ENCODE measurements at places on chromosomes 5 and 9.

DNA sequence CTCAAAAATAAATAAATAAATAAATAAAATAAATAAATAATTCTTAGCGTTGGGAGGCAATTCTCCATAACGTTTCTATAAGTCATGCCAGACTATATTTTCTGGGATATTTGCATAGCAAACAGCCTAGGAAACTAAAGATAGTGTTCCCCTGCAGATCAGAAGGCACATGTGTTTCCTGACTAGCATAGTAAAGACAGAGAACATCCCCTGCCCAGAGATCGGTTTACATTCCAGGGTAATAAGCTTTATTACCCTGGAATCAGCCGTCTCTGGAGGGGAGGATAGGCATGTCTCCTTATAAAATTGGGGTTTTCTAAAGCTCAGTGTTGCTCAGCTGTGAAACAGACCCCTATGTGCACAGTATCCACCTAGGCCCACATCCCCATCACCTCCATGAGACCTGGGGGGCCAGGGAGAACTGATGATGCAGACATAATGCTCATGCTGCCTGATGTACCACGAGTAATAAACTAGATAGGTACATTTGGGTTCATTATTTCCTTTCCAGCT lies 36.9 kb upstream of the IFNK start:
- DNase-seq = no peak

GRCh38 chr9:5514617-5515260 lies 4.4 kb downstream of the PDCD1LG2 start:
- DNase-seq = no peak

- no peak for DNase-seq
These were observed 56.9 kb upstream of the CAST start for GRCh38 chr5:96605144-96605837.

- no peak for DNase-seq
These were observed 32.1 kb upstream of the SLC6A3 start for GRCh38 chr5:1477341-1477740.

DNA sequence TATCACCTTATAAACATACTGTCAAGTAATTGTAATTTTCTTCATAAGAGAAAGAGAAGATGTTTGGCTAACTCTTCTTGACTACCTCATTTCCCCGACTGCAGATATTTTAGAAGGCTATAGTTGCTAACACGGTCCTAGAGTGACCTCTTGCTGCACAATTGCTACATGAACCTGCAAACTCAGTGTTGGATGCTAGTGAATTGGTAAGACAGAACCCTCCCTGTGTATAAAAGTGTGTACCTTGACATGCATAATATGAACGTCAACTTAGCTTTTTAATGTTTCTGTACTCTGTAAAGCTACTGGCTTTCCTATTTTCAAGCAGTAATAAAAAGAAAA lies 46.7 kb upstream of the CER1 start:
- DNase-seq = no peak

- no peak for DNase-seq
These were observed 1522.9 kb upstream of the WWC1 start for GRCh38 chr5:166768536-166768935.

GRCh38 chr9:134877541-134877940 lies 3.1 kb upstream of the FCN2 start:
- no peak for DNase-seq

DNA sequence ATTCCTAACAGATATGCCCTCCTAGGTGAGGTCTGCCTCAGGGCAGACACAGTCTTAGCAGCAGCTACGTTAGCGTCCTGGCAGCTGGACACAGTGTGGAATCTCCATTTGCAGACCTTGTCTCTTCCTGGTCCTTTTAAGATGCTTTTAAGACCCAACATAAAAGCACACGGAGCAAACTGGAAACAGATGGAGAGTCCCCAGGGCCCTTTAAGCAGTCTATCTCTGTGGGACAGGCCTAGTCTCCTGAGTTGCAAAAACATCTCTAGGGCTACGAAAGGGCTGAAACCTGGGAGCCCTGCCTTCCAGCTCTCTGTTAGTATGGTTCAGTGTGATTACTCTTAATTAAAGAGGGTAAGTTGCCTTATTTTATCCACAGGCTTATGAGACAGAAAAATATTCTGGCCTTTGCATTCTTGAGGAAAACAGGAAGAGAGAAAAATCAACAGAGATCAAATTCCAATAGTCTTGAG lies 66.0 kb upstream of the GNA14 start:
- DNase-seq = peak; percentile 74

DNA sequence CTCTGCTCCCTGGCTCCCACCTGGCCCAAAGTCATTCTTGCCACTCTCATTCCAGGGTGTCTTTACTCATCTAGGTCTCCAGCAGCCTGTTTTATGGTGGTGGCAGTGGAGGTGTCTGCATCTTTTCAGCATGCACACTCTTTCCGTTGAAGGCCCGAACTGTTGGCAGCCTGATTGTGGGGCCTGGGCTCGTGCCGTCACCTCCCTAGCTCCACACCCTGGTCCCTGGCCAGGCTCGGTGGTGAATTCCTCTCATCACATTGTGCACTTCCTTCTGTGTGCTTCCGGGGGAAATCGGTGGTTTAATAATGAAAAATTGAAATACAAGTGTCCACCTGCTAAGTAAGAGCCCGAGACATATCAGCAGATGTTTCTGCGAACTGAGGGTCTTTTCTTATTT lies 214.3 kb downstream of the TRIO start:
- DNase-seq = no peak

DNA sequence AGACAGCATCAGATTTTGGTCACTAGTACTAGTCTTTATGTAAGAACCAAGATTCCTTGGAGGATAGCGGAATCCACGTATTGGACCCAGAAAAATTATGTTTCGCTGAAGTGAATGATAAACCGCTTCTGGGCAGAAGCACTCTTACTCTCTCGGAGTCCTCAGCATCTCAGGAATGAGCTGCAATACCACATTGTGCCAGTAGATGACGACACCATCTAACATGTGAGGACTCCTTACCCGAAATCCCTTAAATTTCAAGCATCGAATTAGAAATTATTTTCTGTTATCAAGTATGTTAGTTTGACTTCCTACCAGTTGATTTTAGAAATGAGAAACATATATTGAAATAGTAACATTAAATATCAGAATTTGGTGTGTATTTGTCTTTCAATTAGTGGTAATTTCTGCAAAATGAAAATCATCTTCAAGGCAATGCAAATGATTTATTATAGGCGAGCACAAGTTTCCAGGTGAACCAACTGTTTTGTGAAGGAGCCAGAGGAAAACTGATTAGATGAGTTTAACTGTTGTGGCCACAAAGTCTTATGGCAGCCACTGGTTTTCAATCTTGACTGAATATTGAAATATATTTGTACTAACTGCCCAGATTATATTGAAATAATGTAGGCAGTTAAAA lies 66.0 kb upstream of the CAMK4 start:
- peak; percentile 70 for DNase-seq

DNA sequence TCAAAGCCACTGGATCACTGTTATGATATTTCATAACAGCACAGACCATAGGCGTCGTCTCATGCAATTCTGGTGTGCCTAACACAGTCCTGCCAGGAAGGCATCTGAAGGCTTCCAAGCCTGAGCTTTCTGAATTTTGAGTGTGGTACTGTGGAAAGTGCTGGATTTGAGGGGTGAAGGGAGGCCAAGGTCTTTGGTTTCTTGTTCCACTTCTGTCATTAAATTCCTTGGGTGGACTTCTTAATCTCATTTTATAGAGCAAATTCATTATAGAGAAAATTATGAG lies 441.3 kb upstream of the PIK3R1 start:
- DNase-seq = no peak

GRCh38 chr9:131096269-131097125 lies at the start of gene AIF1L:
Gene AIF1L (plus strand): TSS chr9:131096531. CDS start chr9:131096630, 99 bp downstream.
- DNase-seq = no peak

- DNase-seq = no peak
These were observed 65.4 kb downstream of the PSMB7 start for GRCh38 chr9:124349675-124350493.

- DNase-seq = no peak
These were observed 10.3 kb upstream of the IL3 start for GRCh38 chr5:132050136-132050535.

- no peak for DNase-seq
These were observed 101.7 kb upstream of the TBC1D2 start for GRCh38 chr9:98356953-98357690.

DNA sequence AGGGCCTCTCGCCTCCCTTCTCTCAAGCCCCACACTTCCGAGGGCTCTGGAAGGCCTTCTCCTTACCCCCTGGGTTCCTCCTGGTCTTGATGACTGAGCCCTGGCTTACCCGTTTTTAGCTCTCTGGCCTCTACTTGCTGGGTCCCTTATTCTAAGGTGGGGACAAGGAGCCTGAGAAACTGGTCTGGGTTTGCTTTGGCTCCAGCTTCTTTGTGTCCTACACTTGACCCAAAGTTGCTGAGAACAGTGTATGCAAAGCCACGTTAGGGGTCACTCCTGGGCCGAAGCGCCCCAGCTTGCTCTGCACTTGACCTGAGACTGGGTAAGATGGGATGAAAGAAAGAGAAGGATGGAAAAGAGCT lies 788 bp downstream of the ZNF346 start:
- DNase-seq = no peak

DNA sequence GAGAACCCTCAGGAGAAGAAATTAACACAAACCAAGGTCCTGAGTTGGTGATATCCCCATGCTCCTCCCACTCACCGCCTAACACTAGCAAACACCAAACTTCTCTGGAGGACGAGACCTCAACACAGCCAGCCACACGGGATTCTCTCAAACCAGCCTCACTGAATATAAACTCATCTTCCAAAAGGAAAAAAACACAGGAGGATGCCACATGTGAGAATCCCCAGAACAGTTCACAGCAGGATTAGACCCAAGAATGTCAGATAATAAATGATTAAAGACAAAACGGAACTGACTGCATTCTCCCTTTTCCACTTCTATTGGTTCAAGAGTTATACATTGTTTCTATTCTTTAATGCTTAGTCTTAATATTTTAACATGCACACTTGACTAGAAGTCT lies 89.2 kb downstream of the LPAR1 start:
- no peak for DNase-seq

- peak; percentile 80 for DNase-seq
These were observed at the start of gene GPX8 for GRCh38 chr5:55159763-55160492. Gene GPX8 (plus strand): TSS chr5:55160171. CDS start chr5:55160193, 22 bp downstream.
